H1 (cell line): ENCODE measurements at places on chromosomes 1 and 21. TPM values are rescaled to one million over a fixed set of nuclear protein-coding genes. Genes with fewer than 3 reads are reported as not detected.

DNA sequence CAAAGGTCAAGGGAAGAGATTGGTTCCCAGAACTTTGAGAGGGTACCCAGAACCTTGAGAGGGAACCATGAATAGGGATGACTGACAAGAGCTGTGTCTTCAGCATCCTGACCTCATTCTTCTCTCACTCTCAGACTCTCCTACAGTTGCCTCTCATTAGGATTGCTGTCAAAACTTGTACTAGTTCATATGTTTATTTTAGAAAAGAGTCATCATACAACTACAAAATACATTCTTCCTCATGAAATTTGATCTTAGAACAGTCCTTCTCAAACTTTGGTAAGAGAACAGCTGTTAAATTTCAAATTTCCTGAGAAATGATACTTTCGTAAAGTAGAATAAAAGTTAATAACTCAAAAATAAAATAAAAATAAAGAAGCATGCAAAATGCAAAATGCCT, 161.4 kb upstream of the ZRANB2 start:
- no peak overlapping the region for H3K27ac ChIP-seq
- H3K36me3 ChIP-seq: no peaks in the 10 kb centered on the region
- H3K4me1 ChIP-seq: no peaks in the 10 kb centered on the region

DNA sequence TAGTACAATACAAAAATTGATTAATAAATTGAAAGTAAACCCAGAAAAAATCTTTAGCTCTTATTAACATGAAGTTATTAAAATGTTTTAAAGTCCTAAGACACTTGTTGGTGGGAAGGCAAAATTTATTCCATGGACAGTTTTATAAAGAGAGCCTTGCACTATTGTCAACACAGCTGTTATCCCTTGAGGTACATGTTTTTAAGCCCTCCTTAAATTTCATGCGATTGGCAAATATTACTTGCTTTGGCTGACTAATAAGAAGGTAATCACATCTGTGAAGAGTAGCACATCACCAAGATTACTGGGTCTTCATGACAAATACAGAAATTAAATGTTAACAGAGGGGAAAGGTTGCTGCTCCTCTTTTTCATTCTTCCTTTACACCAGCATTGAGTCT, 611.1 kb downstream of the BRINP3 start:
- DNase-seq: no peak
- no peak overlapping the region for H3K4me3 ChIP-seq
- H3K4me1 ChIP-seq: no peaks in the 10 kb centered on the region
- no peak overlapping the region for H3K27ac ChIP-seq
- no peaks in the 10 kb centered on the region for H3K27me3 ChIP-seq

The PTPN7 gene
- total RNA-seq: not detected in 2 replicates

- no peak overlapping the region for H3K4me3 ChIP-seq
- no peak overlapping the region for H3K27ac ChIP-seq
- H3K27me3 ChIP-seq: no peaks in the 10 kb centered on the region
These were observed 253.4 kb upstream of the ST6GALNAC5 start for GRCh38 chr1:76613886-76614285.

The CD1B gene
- not detected in 2 replicates for total RNA-seq

The EFNA1 gene
- 4.0 and 4.9 TPM in 2 replicates for total RNA-seq

The PROK1 gene
- not detected in 2 replicates for total RNA-seq
